HT1080 (cell line): ENCODE measurements at places on chromosomes 4 and X. TPM values are rescaled to one million over a fixed set of nuclear protein-coding genes. Genes with fewer than 3 reads are reported as not detected.

Gene DDIT4L
- total RNA-seq, result not detected in 2 replicates

Gene TCEAL1
- total RNA-seq, result 21.9 and 33.4 TPM in 2 replicates

Gene ADH5
- total RNA-seq, result 145 and 176 TPM in 2 replicates

Gene UNC5C
- 0.10 and 0.11 TPM in 2 replicates for total RNA-seq

Gene BANK1
- not detected in 2 replicates for total RNA-seq

Gene PRRG1
- total RNA-seq, result 9.9 and 13.7 TPM in 2 replicates

Gene HDX
- 3.2 and 3.8 TPM in 2 replicates for total RNA-seq

Gene CTAG1B
- 11.9 and 128 TPM in 2 replicates for total RNA-seq

Gene PASD1
- total RNA-seq, result 63.8 and 65.8 TPM in 2 replicates

Gene GPR82
- total RNA-seq, result not detected in 2 replicates

Gene DOK7
- not detected in 2 replicates for total RNA-seq
